ENCODE measurements at places on chromosomes 6 and 20.

DNA sequence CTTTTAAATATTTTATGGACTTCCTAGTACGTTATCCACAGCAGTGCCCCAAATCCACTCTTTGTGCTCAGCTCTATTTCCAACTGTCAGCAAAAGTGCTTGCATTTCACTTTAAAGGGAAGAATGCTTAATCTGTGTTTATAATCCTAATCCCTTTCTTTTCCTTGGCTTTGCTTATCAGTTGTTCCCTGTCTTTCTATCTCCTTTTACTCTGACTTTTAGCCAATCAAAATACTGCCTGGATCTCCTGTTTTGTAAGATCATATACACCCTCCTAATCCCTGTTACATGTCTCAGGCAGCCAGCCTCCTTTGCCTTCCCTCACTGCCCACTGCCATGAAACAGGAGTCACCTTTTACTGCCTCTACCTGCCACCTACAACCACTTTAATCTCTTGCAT lies 102.9 kb downstream of the AIG1 start:
- no peak for DNase-seq

DNA sequence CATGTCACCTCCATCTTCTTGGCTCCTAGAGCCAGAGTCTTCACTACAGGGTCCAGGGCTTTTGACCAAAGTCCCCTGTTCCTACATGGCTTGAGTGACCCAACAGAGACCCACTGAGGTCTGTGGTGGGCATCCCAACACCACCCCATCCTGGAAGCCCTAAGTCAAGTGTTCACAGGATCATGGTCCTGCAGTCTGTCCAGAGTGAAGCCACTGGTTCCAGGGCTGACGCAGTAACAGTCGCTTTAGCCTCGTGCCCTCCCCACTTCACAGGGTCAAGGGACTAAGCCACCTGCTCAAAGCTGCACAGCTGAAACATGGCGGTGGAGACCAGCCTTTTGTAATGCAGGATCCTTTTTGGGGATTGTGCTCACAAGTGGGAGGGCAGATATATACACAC lies 133.9 kb downstream of the JPH2 start:
- no peak for DNase-seq

- DNase-seq = no peak
Measured at GRCh38 chr6:169983651-169984050, 232.2 kb downstream of the ERMARD start.

DNA sequence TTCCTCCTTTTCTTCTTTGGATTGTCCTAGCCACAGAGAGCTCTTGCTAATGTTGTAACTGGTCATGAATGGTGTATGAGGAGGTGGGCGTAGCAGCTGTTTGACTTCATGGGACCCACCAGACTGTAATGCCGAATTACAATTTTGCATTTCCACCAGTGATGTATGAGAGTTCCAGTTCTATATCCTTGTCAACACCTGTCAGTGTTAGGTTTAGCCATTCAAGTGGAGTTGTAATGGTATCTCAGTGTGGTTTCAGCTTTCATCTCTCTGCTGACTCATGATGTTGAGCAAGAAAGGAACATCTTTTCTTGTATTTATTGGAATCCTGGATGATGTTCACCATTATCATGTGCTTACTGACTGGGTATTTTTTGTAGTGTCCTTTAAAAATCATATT lies 5.1 kb downstream of the IGF2R start:
- DNase-seq = peak; percentile 85

GRCh38 chr20:20834008-20834407 lies 121.6 kb upstream of the RALGAPA2 start:
- no peak for DNase-seq

DNA sequence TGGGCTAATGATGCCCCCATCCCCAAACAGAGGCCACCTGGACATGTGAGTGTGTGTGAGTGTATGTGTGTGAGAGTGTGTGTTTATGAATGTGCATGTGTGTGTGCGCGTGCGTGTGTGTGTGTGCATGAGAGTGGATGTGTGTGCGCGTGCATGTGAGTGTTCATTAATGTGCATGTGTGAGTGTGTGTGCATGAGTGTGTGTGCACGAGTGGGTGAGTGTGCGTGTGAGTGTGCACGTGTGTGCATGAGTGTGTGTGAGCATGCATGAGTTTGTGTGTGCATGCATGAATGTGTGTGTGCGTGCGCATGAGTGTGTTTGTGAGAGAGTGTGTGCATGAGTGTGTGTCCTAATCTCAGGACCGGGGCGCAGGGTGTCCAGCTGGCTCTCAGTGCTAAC lies 1.3 kb downstream of the IYD start:
- no peak for DNase-seq

DNA sequence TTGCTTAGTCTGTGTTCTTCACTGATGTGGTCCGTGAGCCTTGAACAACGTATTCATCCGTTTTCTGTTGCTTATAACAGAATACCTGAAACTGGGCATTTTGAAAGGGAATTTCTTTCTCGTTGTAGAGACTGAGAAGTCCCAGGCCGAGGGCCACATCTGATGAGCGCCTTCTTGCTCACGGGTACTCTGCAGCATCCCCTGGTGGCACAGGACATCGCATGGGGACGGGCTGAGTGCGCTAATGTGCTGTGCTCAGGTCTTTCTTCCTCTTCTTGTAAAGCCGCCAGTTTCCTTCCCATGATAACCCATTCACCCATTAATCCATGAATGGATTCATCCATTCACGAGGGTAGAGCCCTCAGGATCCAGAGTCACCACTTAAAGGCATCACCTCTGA lies 161.0 kb downstream of the NFATC2 start:
- no peak for DNase-seq

- peak; percentile 97 for DNase-seq
Measured at GRCh38 chr6:52929321-52930164, 20.0 kb upstream of the GSTA3 start.

GRCh38 chr20:5781798-5782750 lies 31.9 kb downstream of the SHLD1 start:
- no peak for DNase-seq

DNA sequence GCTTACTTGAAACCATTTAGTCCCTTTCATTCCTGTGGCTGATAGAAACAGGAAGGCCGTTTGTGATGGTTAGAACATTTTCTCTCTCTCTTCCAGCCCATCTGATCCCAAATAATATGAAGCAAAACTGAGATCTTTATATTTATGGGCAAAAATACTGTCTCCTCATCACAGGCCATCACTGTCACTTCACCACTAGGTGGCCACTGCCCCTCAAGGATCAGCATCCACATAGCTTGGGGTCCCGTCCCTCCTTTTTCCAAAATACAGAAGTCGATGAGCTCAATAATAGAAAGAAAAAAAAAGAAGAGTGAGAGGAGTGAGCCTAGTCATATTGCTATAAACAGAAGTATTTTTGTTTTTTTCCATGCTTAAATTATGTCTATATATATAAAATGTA lies 46.4 kb upstream of the LAMP5 start:
- peak; percentile 13 for DNase-seq

DNA sequence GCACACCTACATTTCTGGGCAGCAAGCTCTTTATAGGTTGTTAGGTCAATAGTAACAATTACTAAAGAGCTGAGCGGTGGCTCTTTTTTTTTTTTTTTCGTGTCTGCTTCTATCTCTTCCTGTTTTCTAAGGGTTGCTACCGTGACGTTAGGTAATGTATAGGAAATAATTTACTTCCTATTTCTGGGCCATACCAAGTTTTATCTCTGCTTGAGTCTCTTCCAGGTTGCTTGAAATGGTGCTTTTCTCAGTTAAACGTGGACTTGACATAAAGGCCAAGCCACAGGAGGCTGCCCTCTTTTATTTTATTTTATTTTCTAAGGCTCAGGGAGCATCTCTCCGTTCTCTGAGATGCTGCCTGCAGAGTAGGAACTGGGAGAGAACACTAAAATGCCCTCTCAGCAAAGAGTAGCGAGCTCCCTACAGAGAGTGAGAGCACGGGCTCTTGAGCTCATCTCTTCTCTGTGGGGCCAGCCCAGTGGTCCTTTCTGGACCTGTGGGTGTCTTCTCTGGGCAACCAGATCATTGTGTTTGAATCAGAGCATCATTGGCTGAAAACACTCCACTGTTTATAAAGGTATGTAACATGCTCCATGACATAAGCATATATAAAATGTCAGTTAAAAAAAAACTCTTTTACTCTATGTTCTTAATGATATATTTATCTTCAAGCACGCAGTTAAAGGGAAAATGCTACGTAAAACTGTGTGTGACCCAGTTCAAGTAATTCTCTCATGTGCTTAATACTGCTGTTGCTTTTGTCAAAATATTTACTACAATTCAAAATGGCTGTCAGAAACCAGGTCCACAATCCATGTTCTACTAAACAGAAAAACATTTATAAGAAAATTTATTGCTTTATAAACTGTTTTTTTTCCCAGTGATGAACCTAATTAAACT lies at the start of gene ZNF831:
ZNF831 (plus strand) TSS at position 191 of the 900 bp plus-strand sequence. CDS start 27,199 bp downstream, outside the sequence.
- no peak for DNase-seq

- no peak for DNase-seq
Measured at GRCh38 chr20:14622796-14623195, 285.4 kb upstream of the FLRT3 start.

- no peak for DNase-seq
Measured at GRCh38 chr6:2623295-2623694, 127.4 kb downstream of the MYLK4 start.

DNA sequence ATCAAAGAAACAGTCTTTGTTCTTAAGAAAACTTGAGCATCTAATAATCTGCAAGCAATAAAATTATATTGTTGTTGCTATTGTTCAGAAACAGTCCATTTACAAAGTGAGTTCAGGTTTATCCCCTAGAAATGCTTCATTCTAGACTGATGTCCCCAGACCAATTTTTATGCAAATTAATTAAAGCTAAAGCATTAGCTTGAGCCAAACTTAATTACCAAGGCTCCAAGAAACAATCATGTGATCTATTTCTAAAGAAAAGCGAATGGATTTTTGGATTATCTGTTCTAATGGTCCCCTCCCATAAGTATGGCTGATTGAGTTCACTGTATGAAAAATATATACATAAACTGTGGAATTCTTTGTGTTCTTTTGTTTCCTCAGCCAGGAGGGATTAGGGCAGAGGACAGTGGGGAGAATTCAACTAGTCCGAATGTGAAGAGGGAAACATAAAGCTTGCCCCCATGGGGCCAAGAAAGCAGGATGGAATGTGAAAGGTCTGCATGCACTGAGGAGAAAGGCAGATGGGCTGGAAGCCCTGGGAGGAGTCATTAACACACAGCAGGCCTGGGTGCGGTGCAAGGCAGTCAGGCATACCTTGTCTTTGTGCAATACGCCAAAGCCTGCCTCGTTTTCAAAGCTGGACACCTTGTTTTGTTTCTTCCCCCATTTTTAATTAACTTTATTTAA lies 597.1 kb downstream of the KIF16B start:
- DNase-seq = no peak

GRCh38 chr6:66538551-66539135 lies 831.6 kb upstream of the EYS start:
- DNase-seq = no peak

GRCh38 chr6:3209114-3210023 lies 18.1 kb downstream of the TUBB2B start:
- peak; percentile 92 for DNase-seq

DNA sequence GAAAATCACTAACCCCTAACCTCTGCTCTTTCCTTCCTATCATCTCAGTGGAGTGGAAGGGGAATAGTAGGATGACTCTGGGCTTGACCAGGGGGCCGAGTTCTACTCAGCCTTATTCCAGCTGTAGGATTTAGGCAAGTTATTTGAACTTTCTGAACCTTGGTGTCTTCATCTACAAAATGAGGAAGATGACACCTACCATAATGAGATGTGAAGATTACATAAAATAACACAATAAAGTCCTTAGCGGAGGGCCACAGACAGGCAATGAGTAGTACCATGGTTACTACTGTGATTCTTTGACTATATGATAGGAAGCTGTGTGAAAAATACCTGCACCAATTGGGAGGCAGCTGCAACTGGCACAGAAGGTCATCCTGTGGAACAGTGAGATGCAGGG lies 53.6 kb upstream of the PIM1 start:
- DNase-seq = no peak

GRCh38 chr6:166830185-166830890 lies 126.0 kb downstream of the RNASET2 start:
- DNase-seq = no peak

DNA sequence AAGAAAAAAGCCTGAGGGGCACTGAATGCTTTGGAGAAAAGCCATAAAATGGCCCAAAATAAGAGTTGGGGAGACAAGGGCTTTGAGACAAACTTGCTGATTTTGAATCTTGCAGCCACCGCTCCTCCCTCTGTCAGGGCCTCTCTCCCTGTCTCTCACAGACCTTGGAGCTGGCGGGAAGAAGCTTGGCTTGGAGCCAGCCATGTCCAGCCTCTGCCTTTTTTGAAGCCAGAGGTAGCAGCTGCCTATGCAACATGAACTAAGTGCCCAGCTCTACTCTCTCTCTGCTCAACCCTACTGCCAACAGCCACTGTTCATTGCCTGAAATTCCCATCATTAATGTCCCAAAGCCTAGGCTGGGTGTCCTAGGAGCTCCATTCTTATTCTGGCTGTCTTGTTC lies 63.7 kb upstream of the CTNNBL1 start:
- no peak for DNase-seq

DNA sequence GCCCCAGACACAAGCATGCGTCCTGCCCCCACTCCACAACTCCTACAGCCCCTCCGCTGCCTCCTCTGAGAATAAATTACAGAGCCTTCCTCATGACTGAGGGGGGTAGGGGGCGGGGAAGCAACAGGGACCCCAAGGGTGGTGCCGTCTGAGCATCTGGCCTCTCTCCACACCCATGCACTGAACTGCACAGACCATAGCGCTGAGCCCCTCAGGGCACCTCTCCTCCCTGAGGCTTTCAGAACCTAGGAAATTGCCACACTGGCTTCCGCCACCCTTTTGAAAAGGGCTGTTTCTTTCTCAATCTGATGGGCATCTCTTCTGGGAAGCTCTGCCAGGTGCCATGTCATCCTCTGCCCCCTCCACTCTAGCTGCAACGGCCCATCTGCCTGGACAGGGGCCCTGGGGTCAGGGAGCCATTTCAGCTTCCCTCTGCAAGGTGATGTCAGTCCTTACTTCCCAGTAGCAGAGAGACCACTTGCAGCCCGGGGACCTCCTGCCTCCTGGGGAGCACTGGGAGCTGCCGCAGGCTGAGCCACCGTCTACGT lies 2.5 kb downstream of the CST7 start:
- DNase-seq = no peak

DNA sequence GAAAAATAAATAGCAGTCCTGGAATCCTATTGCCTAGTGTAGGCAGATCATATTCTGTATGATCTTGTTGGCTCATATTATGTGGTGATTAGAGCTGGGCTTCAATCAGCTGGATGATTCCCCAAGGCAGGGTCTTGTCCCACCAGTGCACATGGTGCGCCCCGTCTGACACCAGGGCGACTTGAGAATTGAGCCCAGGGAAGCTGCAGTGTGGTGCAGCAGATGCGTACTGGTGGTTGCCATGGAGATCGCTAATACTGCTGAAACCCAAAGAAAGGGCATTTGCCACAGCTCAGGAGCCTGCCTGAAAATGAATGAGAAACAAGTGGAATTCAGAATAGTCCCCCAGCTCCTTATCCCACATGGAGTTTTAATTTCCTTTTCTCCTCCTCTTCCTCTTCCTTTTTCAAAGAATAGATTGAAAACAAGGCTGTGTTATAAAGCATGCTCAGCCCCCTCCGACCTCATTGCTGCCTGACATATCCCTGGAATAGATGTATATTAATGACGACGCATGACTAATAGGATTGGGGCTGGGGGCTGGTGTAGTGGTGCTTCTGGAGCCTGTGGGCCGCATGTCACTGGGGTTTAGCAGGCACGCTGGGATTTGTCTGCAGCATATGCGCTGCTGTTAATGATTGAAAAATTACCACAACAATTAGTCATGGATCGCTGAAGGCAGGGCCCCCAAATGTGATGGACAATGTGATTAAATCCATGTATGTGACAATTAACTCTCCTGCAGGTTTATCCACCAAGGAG lies 210.5 kb downstream of the FARS2 start:
- no peak for DNase-seq

GRCh38 chr6:156885562-156885961 lies 108.4 kb downstream of the ARID1B start:
- DNase-seq = no peak

- DNase-seq = no peak
Measured at GRCh38 chr6:111583986-111584385, 21.7 kb downstream of the TRAF3IP2 start.

All from HCEC 1CT (cell line).